NCI-H1092 treated with DMSO at 0.1 percent for 48 hours (cell line): ENCODE measurements at places on chromosomes 1 and 21.

DNA sequence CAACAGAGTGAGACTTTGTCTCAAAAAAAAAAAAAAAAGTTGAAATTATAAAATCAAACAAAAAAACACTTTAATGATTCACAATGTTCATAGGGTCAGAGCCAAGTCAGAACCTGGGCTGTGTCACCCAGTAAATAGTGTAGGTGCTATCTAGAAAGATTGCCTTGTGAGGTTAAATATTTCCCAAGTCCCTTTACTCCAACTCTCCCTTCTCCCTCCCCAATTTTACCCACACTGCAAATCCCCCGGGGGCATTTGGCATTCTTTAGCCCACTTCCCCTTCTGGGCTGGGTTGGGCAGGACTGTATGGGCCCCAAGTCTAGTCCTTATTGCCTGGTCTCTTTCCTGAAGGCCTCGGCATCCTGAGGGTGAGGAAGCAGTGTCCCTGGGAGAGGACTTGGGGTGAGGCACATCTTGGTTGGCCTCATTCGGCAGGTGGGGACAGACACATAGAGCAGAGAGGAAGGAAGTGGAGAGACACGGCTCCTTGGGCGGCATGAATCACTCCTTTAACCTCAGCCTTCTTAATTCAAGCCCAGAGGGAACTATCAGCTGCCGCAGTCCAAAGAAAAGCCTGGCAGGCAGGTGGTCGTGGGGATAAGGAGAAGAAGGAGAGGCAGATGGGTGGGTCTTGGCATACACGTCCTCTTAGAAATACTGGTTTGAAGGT, 8.2 kb downstream of the ADORA1 start:
- no peak for DNase-seq

- no peak for DNase-seq
These were observed 328.2 kb downstream of the DISC1 start for GRCh38 chr1:231954751-231955150.

DNA sequence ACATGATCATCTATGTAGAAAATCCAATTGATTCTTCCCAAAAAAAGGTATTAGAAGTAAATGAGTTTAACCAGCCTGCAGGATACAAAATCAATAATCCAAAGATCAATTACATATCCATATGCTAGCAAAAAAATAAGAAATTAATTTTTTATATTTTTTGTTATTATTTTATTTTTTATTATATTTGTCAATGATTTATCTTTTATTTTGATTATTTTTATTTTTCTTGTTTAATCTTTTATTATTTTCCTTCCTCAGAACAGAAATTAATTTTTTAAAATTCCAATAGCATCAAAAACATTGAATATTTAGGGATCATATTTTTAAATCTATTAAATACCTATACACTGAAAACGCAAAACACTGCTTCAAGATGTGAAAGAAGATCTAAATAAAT, 331.2 kb downstream of the PLPP3 start:
- DNase-seq: no peak

GRCh38 chr1:29912425-29912824, 676.1 kb downstream of the PTPRU start:
- peak; percentile 23 for DNase-seq

GRCh38 chr1:247367786-247368422, 36.2 kb upstream of the ZNF496 start:
- DNase-seq: no peak

DNA sequence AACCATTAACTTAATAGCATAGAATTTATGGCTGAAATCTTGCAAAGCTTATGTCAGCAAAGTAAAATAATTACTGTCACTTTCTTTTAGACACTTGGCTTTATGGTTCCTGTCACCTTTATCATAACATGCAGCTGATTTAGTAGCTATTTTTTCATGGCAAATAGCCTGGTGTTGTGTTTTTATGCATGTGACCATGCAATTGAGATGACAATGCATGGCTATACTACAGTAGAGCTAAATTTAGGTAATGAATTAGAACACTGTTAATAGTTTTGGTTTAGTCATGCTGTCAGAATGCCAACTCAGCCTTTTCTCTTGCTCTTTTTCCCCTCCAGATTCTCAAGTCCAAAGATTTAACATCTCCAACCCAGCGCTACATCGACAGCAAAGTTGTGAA, 88.6 kb downstream of the TGFB2 start:
- no peak for DNase-seq

DNA sequence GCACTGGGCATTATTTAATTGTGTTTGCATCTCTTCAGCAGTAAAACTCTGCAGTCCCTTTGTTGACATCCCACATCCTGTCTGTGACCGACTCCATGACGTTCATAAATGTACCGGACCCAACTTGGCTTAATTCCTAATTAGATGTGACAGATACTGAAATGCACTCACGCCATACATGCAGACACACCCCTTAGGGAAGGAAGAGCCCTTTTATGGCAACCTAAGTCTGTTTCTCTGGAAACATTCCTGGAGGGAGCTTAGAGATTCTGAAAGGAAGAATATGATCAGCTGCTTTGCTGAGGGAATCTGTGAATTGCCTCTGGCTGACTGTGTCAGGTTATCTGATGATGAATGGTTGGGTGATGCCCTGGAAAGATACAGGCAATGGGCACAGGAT, 33.4 kb downstream of the ADAMTS5 start:
- no peak for DNase-seq

DNA sequence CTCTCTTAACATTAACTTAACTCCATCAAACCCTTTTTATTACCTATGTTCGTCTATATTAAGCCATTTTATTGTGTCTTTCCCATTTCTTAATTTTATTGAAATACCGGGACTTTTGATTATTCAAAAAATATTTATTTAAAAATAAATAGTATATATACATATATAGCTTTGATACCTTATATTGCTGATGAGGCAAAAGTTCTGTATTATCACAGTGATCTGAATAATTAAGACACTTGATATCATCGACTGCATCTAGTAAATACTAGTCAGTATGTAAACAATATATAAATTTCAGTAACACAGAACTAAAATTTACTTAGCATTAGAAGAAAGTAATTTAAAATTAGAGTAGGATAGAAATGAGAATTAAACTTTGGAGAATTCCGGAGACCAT, 22.0 kb downstream of the TTLL7 start:
- no peak for DNase-seq

DNA sequence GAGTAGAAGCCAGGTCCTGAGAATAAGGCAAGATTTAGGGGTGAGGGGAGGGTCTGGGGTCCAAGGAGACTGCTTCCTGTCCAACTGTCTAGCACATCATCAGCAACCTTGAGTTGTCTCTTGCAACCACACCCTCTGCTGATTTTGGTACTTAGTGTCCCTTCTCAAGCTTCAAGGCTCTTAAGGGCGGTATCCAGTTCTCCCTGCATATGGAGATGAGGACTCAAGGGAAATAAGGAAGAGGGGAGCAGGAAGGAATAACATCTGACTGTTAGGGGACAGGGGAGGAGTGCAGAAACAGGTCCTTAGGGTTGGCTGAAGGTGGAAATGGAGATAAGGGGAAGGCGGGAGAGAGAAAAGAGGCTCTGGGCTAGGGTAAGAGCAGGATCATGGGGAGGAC, 12.3 kb downstream of the MYOG start:
- no peak for DNase-seq

GRCh38 chr1:5915587-5916571, 76.3 kb downstream of the NPHP4 start:
- DNase-seq: no peak

DNA sequence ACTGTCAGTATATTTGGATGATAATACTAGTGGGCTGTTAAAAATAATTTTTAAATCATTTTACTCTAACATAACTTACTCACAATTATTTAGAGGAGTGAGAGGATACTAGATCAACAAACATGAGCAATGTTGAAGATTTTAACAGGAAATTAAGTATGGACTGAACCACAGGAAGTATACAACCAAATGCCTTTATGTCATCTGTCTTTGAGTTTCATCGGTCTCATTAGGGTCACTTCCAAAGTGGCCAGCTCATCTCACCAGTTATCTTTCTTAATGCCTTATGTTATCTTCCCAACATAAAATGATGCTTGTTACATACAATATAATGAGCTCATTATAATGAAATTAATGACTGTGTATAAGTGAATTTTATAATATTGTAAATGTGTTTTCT, 1.5 kb upstream of the RGS1 start:
- DNase-seq: no peak

- no peak for DNase-seq
These were observed 113.8 kb downstream of the RHOU start for GRCh38 chr1:228849011-228849541.

- DNase-seq: no peak
These were observed 106.0 kb downstream of the TMEM53 start for GRCh38 chr1:44568128-44568900.

DNA sequence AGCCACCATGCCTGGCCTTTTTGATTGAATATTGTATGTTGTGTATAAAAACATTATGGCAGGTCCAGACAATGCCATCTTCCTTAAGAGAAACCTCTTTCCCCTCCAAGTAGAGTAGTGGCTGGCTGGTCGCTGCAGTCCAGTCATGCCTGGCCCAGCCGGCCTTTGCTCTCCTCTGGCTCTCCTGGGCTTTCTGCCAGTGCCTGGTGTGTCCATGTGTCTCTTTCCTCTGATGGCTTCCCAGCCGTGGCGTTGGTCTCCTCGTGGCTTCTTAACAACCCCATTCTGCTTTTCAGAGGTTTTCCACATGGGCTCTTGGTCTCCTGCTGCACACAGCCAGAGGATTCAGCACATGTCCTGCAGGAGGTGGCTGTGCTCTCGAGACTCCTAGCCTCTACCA, 58.7 kb downstream of the DIP2A start:
- no peak for DNase-seq

DNA sequence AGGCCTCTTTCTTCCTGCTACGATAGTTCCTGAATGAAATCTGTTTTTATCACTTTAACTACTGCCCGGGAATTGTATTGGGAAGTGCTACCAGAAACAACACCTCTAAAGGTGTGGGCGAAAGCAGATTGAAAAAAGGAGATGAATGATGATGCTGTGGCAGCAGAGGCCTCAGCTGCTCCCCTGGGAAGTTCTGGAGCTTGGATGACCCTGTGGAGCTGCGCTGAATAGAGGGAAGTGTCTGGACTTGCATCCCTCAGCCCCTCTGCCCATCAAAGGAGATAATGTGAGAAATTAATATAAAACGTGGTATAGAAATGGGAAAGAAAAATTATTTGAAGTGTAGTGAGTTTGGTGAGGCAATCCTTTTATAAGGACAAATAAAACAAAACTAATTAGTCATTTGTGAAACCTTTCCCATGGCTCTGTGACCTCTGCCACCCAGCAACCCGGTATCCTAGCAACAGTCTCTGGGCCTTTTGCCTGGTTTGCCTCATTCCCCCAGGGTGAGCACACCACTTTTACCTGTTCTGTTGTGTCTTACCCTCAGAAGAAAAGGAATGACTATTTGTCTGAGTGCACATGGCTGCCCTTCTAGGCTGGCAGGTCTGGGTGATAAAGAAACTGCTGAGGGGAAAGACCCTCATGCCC, 21.3 kb downstream of the OVAAL start:
- peak; percentile 27 for DNase-seq

DNA sequence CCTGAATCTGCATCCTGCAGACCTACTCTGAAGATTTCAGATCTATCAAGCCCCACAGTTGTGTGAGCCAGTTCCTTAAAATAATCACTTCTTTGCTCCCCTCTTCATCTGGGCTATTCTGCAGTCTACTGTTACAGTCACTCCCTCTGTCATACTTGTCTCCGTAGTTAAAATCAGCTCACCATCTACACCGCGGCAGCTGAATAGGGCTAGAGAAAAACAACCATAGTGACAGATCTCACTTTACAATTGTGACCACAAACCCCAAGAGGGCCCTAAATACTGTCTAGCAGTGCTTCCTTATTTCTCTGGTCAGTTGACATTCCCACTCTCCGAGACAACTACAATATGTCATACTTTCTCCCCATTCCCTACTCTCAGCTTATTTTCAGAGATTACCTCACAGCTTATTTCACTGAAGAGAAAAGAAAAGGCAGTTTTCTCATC, 12.9 kb downstream of the DESI2 start:
- no peak for DNase-seq

DNA sequence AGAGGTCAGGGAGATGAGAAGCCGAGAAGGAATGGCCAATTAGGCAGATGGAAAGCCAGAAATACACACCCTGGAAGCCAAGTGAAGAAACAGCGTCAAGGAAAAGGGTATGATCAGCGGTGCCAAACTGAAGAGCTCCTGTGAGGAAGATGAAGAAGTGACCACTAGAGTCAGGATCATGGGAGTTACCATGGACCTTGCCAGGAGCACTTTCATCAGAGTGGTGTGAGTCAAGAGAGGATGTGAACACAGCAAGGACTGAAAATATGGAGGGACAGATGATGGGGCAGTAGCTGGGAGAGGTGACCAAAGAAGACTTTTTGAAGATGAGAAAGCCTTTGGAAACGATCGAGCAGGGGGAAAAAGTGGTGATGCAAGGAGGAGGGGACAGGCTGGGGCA, 50.4 kb downstream of the CD34 start:
- no peak for DNase-seq

DNA sequence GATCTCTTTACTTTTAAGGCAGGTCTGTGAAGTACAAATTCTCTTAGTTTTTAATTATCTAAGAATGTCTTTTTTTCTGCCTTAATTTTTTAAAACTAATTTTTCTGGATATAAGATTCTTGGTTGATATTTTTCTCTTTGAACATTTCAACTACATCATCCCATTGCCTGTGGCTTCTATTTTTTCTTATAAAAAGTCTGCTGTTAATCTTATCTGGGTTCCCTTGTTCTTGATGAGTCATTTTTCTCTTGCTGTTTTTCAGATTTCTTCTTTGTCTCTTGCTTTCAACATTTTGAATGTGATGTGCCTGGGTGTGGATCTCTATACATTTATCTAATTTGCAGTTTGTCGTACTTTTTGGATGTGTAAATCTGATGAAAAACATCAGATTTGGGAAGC, 525.2 kb upstream of the PBX1 start:
- DNase-seq: no peak

DNA sequence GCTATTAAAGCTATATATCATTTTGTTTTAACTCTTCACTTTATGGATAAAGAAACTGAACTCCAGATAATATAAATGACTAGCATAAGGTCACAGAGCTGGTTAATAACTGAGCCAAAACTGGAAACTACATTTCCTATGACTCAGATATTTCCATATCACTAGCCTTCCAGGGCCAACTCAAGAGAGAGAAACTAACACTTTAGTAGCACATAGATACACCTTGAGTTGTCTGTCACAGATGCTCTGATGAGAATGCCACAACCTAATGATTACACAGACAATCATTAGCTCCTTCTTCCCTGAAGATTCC, 40.7 kb downstream of the NME7 start:
- no peak for DNase-seq

DNA sequence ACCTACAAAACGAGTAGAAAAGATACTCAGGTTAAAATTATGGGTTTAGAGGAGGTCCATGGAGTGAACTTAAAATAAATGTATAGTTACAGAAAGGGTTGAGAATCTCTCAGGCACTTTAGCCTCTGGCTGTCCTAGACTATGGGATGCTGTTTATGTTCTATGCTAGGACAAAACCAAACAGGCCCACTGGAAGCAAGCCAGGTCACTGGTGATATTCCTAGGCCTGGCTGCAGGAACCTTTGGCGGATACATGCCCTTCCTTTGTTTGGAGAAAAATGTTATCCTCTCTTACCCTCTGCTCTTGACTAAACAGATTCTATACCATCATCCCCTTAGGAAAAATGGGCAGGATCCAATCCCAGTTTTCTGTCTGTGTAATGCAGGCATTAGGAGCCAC, 90.7 kb upstream of the DUSP10 start:
- no peak for DNase-seq

GRCh38 chr1:228975238-228975907, 240.1 kb downstream of the RHOU start:
- DNase-seq: no peak
